ENCODE measurements at places on chromosomes 3 and 15.

DNA sequence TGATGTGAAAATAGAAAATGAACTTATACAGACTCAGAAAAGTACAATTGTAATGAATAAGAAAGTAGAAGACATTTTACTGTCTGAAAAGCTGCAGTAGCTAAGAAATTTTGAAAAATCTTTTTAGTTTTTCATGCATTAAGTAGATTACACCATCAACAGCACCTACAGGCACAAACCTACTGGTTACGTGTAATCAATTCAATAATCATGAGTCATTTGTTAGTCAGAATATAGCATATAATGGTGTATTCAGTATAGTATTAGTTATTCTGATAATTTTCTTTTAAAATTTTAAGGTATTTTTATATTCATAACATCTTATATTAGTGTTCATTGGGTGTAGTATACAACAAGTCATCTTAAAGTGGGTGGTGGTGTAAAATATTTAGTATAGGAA, 550.5 kb upstream of the GBE1 start:
- DNase-seq, result no peak

DNA sequence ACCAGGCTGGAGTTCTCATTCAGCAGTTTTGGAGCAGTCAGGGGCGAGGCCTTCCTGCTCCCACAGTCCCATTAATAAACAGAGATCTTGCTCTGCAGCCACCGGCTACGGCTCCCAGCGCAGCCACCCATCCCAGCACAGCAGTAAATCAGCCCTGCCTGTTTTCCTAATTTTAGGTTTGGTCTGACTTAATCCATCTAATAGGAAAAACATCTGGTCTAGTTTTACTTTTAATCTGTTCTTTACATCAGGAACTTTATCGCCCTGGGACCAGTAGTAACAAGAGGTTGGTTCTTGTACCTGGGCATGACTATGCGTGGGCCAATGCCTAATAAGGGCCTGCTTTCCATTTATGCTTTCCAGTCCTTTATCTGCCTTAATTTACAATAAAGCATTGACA, 264.0 kb upstream of the DPH6 start:
- DNase-seq, result no peak

GRCh38 chr3:52351762-52352368, 35.7 kb downstream of the DNAH1 start:
- no peak for DNase-seq

- DNase-seq, result no peak
These were observed 150.8 kb downstream of the ZNF609 start for GRCh38 chr15:64611085-64611725.

DNA sequence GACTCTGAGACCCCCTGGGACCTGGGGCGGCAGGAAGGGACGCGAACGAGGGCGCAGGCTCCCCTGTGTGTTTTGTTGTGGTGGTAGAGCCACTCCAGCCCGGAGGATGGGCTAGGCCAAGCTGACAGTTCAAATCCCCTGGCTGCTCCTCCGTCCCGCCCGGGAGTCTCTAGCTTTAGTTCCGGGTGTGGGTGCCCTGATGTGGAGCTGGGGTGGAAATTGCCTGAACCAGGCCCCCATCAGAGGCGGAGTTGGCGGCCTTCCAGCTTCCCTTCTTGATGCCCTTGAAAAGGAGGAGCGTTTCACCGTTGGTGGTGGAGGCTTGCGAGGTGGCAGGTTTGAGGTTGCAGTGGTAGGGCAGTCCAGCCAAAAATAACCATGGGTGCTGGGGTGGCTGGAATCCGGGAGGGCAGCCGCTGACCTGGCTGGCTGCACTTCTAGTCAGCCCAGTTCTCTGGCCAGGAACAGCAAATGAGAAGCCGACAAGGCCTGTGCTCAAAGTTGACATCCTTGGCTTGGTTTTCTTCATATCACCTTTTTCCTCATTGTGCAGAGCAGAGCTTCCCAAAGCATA, 817 bp downstream of the CLK3 start:
- peak; percentile 80 for DNase-seq

DNA sequence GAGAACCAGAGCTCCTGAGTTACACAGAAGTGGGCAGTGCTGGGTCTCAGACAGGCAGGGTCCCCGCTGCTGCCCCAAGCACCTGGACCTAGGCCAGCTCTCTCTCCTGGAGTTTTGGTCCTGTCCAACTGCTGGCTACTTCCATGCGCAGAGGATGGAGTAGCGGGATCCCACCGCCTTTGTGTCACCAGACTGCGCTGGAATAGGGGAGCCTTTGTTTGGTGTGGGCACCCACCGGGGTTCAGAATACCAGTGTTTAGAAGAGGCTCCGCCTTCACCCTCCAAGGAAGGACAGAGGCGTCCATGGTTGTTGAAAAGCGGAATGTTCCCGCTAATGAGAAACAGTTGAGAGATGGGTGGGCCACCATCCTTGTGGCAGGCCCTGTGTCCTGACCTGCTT, 154.4 kb downstream of the DNAJB8 start:
- no peak for DNase-seq

DNA sequence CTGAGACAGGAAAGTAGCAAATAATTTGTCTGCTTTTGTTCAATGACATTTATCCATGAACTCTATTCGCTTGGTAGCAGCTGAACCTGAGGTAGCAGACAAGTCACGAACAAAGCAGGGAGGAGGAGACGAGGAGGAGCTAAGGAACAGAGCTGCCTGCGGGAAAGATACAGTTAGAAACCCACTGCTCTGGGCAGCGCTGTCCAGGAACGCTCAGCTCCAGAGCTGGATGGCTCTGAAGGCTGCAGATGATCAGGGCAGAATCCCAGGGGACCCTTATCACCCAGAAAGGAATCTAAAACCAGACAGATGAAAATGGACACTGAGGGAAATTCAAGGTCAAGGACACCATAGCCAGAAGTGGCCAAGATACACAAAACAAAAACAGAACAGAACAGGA, 257.8 kb downstream of the CD47 start:
- DNase-seq, result no peak

DNA sequence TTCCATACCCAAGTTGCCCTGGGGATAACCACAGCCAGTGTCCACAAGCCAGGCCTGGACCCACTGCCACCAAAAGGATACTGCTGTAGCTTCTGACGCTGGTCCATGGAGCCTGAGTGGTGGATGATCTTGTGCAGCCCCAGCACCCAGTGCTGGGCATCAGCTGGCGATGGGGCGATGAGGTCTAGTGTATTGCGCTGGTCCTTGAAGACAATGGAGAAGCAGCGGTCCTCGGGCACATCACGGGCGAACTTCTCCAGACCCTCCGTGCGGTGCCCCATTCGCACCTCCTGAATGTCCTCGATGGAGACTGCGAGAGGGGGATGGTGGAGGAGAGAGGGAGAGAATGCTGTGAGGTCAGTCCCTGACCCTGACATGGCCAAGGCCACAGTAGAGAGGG, 13.0 kb downstream of the PLCD1 start:
- no peak for DNase-seq

DNA sequence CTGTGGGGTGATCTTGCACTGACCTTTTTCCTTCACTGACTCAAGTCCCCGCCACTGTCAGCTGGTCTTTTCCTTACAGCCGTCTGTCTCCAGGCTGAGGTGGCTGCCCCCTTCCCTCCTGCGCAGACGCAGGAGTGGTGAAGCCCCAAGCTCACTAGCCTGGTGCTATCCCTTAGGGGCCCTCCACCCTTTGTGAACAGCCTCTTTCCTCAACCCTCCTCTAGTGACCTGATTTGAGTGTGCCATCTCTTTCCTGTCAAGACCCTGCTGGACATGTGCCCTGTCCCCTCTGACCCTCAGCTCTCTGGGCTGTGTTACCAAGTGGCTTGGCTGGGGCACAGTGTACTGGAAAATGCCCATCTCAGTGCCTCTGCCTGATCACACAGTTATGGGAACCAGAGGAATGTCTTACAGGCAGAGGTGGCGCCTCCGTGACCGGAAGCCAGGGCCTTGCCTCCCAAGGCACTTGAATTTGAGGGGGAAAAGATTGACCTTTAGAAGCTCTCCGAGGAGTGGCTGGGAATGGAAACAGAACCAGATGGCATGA, 8.7 kb downstream of the KBTBD13 start:
- no peak for DNase-seq

- DNase-seq, result peak; percentile 92
These were observed 41.4 kb downstream of the CRTC3 start for GRCh38 chr15:90571063-90571541.

DNA sequence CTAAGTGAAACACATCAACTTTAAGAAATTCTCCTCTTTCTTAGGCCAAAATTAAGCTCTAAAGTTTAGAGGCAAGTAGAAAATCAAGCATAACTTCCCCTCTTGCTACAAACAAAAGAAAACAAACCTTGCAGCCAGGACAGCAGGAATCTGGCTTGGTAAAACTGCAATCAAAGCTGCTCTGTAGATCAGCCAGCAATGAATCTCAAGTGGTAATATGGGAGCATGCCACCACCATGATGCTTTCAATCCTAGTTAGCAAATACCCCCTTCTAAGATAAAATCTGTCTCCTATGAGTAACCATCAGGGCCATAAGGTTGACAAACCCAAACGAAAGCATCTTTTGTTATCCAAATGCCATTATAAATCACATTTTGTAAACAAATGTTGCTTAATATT, 208.3 kb upstream of the PLSCR5 start:
- no peak for DNase-seq

GRCh38 chr3:161284989-161285388, 63.9 kb downstream of the NMD3 start:
- no peak for DNase-seq

DNA sequence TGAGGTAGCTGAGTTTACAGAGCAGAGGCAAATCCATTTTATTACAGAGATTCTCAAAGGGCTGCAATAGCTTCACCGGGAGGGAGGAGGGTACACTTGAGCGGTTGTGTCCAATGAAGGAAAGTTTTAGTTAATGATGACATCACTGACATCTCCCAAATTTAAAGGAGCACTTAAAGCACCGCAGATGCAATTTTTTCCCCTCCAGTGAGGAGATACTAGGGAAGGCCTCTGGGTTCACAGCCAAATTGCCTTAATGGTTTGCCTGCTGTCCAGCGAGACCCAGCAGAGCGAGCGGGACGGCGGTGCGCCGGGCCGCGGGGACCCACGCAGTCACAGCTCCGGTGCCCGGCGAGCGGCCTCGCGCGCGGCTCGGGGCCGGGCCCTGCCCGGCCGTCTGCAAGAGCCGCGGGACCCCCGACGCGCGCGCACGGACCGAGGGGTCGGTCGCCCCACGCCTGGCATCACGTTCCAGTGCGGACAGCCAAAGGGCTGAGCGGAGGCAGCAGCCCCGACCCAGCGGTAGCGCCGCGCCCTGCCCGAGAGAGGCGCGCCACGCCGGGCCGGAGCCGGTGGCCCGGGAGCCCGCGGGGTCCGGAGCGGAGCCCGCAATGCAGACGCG, 160.5 kb upstream of the CHRNA7 start:
- no peak for DNase-seq

GRCh38 chr3:86984271-86984670, 6.7 kb downstream of the VGLL3 start:
- DNase-seq, result no peak

GRCh38 chr3:71629711-71630110, 46.2 kb upstream of the FOXP1 start:
- no peak for DNase-seq

DNA sequence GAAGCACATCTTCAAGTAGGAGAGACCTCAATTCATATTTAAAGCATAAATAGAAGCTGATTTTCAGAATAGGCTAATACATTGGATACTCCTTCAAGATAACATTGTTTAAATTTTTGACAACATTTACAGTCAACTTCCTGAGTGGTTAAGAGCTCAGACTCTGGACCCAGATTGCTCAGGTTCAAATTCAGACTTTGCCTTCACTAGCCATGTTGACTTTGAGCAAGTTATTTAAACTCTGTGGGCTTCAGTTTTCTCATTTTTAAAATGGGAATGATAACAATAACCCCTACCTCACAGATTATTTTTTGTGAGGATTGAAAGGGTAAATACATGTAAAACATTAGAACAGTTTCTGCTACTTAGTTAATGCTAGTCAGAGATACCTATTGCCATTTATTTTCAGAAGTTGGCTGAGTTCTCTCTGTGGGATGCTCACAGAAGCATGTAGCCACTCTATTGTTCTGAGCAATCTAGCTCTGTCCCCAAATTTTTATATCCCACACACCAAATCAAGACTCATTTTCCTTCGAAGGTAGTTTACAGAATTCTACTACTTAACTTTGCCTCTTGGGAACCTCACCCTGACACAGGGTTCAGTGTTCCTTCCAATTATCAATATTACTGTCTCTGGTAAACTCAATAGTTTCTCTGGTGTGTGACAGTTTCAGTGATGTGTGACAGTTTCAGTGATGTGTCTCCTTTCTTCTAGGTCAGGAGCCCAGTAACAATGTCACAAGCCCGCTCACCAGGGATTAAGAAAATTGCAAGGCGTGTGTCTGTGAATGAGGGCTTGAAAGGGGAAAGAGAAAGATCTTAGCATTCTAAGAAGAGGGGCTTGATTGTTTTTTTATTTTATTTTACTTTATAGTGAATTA, 79.4 kb upstream of the OSTN start:
- no peak for DNase-seq

DNA sequence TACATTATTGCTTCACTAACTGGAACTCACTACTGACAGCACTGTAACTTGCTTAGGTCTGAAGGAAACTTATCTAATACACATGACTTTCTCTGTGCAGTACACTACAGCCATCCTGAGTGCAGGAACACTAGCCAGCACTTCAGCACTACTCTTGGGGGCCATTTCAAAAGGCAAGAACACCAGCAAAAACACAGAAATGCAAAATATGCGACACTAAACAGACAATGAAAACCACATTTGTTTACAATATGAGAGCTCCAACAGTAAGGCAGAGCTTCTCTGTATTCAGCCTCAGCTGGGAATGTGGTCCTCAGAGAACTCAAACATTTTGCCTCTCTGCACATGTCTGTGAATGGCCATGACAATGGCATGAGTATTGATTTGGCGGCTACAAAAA, 109.6 kb downstream of the ARRDC4 start:
- DNase-seq, result peak; percentile 36

DNA sequence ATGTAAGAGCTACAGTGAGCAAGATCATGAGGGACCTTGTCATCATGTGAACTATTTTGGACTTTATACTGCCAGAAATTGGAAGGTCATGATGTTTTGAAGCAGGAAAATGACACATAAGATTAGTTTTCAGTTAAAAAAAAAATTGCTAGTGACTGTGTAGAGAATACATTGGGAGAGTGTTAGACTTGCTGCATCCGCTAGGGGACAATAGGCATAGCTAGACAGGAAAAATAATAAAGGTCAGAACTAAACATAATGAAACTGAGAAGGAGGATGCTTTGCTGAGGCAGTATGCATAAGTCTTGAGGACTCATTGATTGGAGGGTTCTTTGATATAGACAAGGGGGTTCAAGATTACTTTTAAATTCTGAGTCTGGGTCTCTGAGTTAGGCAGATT, 275.8 kb upstream of the KCNH8 start:
- DNase-seq, result no peak

- DNase-seq, result no peak
These were observed 27.9 kb upstream of the PLCH1 start for GRCh38 chr3:155772801-155773200.

- DNase-seq, result peak; percentile 63
These were observed 117.4 kb downstream of the ATG7 start for GRCh38 chr3:11389386-11390268.
